ENCODE measurements at places on chromosomes 2 and 18.

- DNase-seq = no peak
These were observed 259.3 kb upstream of the KCNJ3 start for GRCh38 chr2:154439156-154439555.

DNA sequence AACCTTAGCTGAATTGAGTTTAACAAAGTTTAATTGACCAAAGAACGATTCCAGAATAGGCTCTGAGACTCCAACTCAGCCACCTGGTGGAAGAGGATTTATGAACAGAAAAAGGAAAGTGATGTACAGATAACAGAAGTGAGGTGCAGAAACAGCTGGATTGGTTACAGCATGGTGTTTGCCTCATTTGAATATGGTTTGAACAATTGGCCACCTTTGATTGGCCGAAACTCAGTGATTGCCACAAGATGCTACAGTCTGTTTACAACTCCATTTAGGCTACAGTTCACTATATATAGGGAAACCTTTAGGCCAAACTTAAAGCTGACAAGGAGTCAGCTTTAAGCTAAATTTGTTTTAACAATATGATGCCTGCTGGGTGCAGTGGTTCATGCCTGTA lies 28.1 kb upstream of the SLC35G4 start:
- DNase-seq = no peak

GRCh38 chr2:165067643-165068486 lies 112.5 kb upstream of the SLC38A11 start:
- no peak for DNase-seq

GRCh38 chr2:152319822-152320570 lies 15.0 kb upstream of the FMNL2 start:
- no peak for DNase-seq

GRCh38 chr2:105249181-105249580 lies 7.6 kb downstream of the GPR45 start:
- DNase-seq = no peak

GRCh38 chr2:137173463-137173862 lies 408.1 kb downstream of the THSD7B start:
- DNase-seq = no peak

- no peak for DNase-seq
These were observed at the start of gene PTPRN for GRCh38 chr2:219309278-219309677. TSS of gene PTPRN (minus strand) at chr2:219309401. CDS start at chr2:219309332, 69 bp downstream.

DNA sequence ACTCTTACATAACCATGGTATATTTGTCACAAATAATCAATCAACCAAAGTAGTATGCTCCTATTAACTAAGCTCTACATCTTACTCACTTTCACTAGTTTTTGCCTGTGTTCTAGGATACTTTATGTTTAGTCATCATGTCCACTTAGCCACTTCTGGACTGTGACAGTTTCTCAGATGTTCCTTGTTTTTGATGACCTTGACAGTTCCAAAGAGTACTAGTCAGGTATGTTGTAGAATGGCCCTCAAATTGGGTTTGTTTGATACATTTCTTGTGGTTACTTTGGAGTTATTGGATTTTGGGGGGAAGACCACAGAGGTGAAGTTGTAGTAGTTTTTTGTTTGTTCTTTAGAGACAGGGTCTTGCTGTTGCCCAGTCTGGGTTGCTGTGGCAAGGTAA lies 35.5 kb downstream of the BUB1 start:
- DNase-seq = no peak

- DNase-seq = no peak
These were observed 151.1 kb downstream of the PRKCE start for GRCh38 chr2:45802499-45803138.

DNA sequence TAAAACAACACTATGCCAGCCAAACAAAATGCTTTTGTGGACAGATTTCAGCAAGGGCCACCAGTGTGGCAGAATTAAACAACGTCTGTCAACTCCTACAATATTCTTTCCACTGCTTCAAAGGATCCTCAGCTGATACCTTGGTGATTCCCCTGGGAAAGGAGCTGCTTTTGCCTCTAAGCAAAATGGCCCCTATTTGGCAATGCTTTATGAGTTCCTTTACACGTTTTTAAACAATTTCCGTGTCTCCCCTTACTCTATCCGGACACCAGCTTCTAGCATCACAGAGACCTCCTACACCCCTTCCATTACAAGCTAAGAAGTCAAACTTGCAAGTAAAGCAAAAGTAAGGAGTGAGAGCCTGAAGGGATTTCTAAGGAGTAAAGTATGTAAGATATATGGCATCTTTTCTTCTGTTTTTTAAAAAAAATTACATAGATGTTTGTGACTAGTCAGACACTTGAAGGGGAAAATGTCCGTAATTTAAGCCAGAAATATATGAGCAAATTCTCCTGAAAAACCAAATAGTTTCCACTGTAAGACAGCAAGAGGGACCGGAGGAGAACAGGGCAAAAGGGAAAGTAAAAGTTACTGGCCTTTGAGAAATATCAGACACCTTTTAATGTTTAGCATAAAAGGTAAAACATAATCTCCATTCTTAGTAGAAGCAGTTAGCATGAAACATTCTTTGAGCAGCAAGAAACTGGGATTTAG lies 1.9 kb downstream of the SOS1 start:
- DNase-seq = no peak

DNA sequence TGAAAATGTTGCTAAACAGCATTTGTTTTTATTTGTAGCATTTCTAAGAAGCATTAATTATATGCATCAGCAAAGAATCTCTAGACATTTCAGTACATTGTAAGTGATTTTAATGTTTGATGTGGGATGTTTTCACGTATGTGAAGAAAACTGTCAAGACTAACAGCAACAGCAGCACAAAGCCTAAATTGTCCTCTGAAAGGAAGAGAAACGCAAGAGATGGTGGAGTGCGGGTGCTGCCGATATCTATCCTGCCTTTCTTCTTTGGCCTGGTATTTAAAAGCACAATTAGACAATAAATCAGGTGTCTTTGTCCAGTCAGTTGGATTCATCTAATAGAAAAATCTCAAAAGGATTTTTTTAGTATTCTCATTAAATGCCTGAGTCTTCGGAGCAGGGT lies 3.1 kb downstream of the TWIST2 start:
- no peak for DNase-seq

GRCh38 chr2:54606393-54606958 lies 117.0 kb upstream of the EML6 start:
- DNase-seq = no peak

DNA sequence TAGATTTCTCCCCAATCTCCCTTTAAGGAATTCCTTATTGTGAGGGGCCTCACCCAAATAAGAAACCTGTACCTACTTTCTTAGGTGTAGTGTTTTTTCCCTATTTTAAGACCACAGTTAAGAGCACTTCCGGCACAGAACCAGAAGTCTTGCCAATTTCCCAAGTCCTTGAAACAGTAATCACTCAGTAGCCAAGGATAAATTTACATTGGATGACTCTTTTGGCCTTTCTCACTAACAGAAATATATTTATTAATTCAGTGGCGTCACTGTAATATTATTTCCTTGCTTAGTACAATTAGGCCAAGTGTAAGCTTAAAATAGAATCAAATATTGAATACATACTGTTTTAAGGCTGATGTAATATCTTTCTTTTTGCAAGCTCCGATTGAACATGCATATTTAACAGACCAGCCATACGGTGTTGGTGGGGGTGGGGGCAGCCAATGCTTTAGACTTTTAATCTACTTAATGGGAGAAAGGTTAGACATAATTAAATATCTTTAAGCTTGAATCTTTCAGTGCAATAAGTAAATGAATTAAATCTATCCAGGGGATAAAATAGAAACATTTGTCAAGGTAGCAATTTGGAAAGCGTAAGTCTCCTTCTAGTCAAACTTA lies 50.8 kb upstream of the ITGA6 start:
- no peak for DNase-seq

DNA sequence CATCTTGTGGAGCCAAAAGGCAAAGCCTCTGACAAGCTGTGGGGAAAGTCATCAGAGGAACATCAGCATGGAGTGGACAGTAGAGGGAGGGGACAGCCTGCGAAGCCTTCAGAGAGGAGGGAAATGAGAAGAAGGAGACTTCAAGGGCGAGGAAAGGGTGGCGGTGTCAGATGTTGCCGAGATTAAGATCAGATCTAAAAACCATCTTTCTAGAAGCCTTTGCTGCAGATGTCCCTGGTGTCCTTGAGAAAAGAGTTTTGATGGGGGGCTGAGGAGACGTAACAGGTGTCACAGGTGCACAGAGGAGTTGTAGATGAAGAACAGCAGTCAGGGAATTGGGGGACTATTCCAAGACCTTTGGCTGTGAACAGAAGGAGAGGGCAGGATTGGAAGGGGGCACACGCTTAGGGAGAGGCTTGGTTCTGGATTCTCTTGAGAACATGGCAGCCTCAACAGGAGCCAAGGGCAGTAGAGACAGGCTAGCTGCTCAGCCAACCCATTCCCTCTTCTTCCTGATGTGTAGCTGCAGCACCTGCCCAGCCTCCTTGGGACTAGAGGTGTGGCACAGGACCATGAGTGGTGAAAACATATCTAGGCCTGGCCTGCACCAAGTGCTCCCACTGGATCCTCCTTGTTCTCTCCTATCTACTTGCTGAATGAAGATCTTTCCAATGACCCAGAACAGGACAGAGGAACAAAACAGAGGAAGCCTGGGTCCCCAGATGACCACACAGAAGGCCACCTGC lies 22.7 kb upstream of the NCL start:
- no peak for DNase-seq
